Activated naive CD8-positive, alpha-beta T cell treated with anti-CD3 and anti-CD28 coated beads for 36 hours (primary cell): ENCODE measurements at places on chromosomes 16 and 17.

- no peak for DNase-seq
Measured at GRCh38 chr16:86961171-86961601, 356.0 kb downstream of the C16orf95 start.

DNA sequence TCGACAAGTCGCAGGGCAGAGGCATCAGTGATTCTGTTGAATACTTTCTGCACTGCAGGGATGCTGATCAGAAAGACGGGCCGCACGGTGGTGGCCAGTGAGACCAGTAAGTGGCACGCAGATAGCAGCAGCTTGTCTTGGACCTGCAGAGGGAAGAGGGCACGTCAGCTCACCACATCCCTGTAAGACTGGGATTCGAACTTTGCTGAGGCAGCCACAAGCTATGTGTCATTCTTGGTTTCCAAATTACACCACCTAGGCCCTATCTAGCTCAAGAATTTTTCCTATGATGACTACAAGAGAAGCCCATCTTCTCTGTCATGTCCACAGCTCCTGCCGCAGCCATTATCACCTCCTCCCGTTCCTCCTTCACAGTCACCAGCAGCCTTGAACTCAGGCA is 49.4 kb upstream of the GSG1L start:
- DNase-seq: no peak

- DNase-seq: no peak
Measured at GRCh38 chr17:64055183-64056142, 35.0 kb upstream of the ICAM2 start.

DNA sequence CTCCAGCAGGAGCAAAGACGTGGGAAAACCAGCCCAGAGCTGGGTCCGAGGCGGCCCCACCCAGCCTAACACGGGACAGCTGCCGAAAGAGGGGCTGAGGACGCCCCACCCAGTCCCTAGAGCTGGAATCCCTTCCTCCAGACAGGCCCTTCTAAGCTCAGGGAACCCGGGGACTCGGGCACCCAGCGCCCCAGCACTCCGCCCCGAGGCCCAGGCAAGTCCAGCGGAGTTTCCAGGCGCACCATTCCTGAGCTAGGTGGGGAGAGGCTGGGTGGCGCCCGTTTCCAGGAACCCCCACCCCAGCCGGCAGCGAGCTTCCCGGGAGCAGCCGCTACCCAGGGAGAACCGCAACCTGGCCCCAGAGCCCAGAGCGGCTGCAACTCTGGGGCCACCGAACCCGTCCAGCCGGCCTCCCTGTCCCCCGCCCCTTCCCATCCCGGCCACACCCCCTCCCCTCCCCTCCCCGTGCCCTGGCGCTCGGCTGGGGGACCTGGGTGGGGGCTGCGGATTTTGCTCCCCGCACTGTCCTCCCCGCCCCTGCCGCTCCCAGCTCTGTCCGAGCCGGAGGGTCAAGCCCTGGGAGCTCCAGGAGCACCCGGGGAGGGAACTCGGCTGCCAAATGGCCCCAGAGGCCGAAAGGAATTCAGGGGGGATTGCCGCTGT is 536 bp downstream of the TMC6 start:
- peak; percentile 43 for DNase-seq

- peak; percentile 23 for DNase-seq
Measured at GRCh38 chr16:62225675-62226074, 189.4 kb upstream of the CDH8 start.

- DNase-seq: no peak
Measured at GRCh38 chr17:29059281-29059680, 16.3 kb downstream of the PIPOX start.

GRCh38 chr17:41396996-41397660 is at the start of gene KRT31:
KRT31 (minus strand) TSS chr17:41397608; CDS start chr17:41397539, 69 bp downstream.
- no peak for DNase-seq

DNA sequence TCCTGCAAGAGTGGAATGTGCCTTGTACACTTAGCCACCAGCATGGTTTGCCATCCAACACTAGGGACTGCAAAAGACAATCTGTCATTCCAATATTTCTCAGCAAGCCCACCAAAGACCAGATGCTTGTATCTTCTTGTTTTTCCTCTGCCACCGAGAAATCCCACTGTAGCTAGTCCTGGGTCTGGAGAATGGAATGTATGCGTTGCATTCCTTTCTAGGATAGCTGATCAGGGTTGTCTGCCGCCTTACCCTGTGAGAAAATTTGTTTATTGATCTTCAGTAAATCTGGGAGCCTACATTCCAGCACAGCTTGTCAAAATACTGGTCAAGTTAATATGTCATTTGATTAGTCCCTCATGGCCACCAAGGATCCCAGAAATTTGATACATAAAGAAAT is 28.1 kb upstream of the ADAMTS18 start:
- no peak for DNase-seq
